ENCODE measurements at places on chromosomes 7 and 10.

GRCh38 chr7:50145801-50146338, 52.8 kb upstream of the ZPBP start:
- no peak for DNase-seq

DNA sequence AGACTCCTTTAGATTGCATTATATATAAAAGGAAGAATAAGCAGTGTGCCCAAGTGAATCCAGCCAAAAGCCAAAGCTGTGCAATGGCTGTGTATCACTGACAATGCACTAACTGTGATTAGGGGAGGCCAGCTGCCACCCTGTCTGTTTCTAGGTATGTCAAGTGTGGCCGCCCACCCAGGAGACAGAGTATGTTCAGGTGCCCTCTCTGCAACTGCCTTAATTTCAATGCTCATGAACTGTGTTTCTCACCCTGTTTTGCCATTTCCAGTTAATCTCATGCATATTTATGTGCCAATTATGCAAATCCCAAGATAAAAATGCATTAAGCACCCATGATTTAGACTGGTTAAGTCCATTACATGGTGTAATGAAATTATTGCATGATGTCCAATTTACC, 159.4 kb downstream of the FRMD4A start:
- DNase-seq, result no peak

DNA sequence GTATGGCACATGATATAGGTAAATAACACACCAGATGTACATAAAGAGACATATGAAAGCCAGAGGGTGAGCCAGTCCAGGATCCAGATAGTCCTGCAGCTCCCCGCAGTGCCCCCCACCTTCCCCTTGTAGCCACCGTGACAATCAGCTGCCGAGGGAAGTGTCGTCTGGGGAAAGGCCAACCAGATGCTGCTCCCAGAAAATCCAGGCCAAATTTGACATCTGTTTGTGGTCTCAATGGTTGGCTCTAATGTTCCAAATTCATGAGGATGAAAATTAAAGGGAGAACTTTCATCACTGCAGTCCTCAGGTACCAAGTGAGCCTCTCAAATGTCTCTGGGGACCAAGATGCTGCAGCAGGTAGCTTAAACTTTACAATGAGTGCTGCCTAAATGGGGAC, 210.3 kb downstream of the PTEN start:
- no peak for DNase-seq

GRCh38 chr10:62453274-62453673, 79.1 kb downstream of the ZNF365 start:
- DNase-seq, result no peak

- no peak for DNase-seq
Observed at GRCh38 chr7:22117222-22117621, 171.5 kb upstream of the CDCA7L start.

DNA sequence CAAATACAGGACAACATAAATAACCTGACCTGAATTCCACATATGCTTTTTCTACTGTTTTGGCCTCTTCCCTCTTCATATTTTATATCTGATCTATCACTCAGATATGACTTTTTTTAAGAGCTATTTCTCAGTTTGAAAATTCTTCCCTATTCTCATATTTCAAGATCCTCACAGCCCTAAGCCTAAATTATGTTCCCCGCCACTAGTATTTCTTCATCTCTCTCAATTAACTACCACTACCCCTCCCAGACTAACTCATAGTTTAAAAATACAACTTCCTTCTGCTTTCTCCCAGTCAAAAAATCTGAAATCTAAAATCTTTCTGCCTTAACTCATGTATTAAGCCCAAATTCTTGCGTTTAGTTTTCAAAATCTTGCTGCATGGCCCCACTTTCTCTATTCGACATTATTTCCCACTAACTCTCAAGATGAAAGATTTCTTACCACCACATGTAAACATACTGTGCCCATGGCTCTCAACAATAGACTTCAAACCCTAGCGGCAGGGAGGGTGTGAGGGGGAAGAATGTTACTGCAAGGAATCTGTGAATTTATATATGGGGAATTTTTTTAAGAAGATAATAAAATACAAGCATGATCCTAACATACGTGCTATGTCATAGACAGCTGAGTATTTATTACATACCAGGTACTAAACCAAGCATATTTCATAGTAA, 64.6 kb downstream of the TFEC start:
- no peak for DNase-seq

Data from endothelial cell of umbilical vein (primary cell).